ENCODE measurements at places on chromosomes 7 and 10.

DNA sequence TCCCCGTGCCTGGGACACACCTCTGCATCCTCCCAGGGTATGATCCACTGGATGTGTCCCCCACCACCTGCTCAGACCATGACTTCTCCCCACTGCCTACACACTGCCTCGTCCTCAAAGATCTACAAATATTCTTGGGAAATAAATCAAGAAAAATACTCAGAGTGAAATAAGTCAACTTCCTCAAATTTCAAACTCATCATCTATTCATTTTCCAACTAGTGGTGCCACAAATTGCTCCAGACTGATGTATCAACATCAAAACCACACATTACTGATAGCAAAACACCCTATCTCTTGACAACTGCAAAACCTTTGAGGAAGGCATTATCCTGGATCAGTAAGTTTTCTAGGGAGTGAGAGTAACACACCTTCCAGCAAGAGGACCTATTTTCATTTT is 87.7 kb downstream of the GRB10 start:
- DNase-seq, result no peak

GRCh38 chr7:1539882-1540775 is 9.6 kb downstream of the MAFK start:
- DNase-seq, result no peak

GRCh38 chr7:111137296-111138192 is 46.6 kb downstream of the LRRN3 start:
- peak; percentile 75 for DNase-seq

DNA sequence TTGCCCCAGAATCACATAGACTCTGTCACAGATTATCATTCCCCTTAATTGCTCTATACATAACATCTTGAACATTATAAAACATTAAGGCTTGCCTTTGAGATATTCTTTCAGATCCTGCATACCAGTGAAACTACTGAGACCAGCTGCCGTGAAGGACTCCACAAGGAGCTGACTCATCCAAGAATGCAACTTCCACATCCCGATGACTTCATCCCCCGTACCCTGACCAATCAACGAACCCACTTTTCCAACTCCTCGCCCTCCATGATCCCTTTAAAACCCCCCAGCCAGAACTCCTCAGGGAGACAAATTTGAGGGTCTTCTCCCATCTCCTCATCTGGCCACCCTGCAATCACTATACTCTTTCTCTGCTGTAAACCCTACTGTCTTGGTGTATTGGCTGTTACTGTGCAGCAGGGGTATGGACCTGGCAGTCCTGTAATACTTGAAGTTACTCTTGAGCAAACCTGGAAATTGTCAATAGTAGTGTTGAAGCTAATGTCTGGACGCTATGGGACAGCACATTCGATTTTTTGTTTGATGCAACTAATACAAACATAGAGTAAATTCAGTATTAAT is 49.8 kb downstream of the HTR5A start:
- peak; percentile 2 for DNase-seq

DNA sequence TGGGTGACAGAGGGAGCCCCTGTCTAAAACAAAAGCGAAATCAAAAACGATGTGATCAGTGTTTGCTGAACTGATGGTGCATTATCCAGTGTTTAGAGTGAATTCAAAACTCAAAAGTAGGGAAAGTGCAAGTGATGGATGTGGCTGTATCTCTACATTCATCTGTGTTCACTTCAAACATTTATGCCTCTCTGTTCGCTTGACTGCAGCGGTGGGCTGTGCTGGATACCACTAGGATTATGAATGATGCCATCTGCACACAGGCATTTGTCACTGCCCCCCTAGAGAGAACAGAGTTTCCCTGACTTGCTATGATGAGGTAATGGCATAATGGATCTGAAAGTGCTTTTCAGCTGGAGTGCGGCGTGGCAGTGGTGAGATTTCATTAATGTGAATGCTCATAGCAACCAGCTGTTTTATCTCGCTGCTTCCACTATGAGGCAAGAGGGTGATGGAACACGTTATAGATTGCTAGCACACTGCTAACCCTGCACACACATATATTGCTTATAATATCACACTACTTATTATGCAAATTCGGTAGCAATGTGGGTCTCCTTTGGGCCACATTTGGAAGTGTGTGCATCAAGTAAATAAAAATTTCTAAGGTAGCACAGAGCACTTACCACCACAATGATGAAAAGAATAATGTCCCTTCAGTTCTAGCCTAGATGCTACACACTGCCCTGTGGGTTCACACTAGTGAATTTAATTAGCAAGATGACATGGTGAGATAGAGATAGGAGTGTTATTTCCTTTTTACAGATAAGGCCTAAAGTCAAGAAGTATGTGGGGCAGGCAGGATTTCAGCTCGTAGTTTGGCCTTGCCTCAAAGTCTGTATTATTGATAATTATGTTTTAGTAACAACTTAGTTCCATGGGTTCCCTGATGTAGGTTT is 164.7 kb downstream of the CAMK1D start:
- DNase-seq, result no peak

DNA sequence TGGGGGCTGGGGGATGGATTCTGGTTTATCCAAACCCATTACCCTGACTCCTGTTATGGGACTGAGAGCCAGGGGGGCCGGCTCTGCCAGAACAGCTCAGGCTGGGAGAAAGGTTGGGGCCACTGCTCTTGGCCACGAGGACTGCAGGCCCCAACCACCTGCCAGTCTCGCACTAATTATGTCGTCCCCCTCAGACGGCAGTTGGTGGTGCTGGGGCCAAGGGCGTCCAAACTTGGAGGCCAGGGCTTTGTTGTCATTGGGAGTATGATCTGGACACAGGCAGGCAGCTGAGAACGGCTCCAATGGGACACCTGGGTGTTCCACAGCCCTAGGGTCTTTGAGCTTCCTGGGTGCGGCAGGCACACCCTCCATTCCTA is 34.7 kb downstream of the DRGX start:
- no peak for DNase-seq
